Left lobe of liver (tissue), 2 donors: ENCODE measurements at places on chromosomes 3 and 15.

DNA sequence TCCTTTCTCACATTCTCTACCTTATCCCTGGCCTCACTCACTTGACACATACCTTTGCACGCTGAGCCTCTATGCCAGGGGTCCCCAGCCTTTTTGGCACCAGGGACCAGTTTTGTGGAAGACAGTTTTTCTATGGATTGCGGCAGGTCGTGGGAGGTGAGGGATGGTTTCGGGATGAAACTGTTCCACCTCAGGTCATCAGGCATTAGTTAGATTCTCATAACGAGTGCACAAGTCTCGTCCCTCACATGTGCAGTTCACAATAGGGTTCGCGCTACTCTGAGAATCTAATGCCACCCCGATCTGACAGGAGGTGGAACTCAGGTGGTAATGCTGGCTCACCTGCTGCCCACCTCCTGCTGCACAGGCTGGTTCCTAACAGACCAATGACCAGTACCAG is 112.5 kb upstream of the EIF1B start:
- no peak for DNase-seq

- no peak for DNase-seq
These were observed 162.9 kb downstream of the TIGIT start for GRCh38 chr3:114456742-114457141.

- DNase-seq, result no peak
These were observed 172.8 kb downstream of the KCNMB2 start for GRCh38 chr3:178709051-178709450.

- no peak for DNase-seq
These were observed 95.1 kb upstream of the ZBED2 start for GRCh38 chr3:111690242-111690641.

DNA sequence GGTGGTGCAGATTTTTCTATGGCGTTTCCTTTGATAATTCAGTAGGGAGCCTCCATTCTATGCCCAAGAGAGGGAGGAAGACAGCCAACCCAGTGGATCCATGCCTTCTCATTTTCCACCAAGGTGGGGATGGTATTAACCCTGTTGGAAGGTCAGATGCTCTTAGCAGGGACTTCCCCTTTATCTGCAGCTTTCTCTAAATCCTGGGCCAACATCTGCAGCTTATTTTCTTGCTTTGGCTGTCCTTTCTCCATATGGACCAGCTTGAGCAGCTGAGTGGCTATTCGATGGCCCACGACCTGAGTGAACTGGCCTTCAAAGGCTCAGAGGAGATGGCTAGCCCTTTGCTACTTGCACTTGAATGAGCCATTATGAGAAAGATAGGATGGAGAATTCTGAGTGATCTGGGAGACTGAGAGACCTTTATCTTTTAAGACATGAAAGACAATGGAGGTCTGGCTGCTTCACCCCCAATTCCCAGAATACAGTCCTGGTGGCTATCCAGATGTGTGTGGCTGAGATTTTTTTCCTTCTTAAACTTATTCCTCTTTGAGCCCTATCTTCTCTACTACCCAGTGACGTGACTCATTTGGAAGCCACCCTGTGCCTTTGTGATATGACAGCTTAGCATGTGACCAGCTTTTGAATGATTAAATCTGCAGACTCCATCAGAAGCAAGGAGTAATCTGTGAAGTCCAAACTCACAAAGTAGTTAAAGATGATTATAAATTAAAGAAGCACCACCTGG is 39.6 kb upstream of the TRAK1 start:
- DNase-seq, result peak; percentile 7

- DNase-seq, result no peak
These were observed 3.6 kb downstream of the FYTTD1 start for GRCh38 chr3:197753263-197753662.

GRCh38 chr3:157369727-157370421 is 66.8 kb upstream of the PTX3 start:
- no peak for DNase-seq

DNA sequence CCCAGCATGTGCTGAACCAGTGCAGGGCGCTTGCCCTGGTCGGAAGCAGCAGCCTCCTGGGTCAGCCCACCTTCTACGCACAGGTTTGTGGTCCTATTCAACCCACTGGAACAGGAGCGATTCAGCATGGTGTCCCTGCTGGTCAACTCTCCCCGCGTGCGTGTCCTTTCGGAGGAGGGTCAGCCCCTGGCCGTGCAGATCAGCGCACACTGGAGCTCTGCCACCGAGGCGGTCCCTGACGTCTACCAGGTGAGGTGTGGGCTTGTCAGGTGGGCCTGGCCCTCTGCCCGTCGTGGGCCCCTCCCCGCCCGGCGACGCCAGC is 8.2 kb downstream of the MAN2A2 start:
- no peak for DNase-seq

- no peak for DNase-seq
These were observed 355.5 kb downstream of the TIGIT start for GRCh38 chr3:114649331-114649730.

DNA sequence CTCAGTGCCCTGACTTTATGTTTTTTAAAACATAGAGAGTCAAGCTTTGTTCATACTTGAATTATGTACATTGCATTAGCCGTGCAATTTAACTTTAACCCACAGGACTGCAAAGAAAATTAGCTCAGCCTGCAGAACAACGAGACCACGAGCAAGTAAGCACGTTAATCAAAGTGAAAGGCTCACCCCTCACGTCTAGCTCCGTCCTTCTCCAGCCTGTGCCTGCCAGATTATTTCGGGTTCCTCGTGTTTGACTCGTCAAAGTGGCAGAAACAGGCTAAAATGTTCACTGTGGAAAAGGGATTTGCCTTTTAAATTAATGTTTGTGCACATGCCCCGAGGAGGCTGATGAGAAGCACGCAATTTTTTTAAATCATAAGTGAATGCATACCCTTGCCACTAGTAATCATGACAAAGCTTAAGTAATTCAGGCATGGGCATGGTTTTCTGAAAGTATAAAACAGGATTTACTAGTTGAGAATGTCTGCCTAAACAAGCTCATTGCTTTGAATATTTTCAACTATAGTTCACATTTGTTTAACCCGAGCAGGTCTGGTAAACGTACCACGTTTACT is 15.3 kb downstream of the ZBTB38 start:
- DNase-seq, result no peak

- no peak for DNase-seq
These were observed 9.2 kb downstream of the PTX3 start for GRCh38 chr3:157445857-157446256.

DNA sequence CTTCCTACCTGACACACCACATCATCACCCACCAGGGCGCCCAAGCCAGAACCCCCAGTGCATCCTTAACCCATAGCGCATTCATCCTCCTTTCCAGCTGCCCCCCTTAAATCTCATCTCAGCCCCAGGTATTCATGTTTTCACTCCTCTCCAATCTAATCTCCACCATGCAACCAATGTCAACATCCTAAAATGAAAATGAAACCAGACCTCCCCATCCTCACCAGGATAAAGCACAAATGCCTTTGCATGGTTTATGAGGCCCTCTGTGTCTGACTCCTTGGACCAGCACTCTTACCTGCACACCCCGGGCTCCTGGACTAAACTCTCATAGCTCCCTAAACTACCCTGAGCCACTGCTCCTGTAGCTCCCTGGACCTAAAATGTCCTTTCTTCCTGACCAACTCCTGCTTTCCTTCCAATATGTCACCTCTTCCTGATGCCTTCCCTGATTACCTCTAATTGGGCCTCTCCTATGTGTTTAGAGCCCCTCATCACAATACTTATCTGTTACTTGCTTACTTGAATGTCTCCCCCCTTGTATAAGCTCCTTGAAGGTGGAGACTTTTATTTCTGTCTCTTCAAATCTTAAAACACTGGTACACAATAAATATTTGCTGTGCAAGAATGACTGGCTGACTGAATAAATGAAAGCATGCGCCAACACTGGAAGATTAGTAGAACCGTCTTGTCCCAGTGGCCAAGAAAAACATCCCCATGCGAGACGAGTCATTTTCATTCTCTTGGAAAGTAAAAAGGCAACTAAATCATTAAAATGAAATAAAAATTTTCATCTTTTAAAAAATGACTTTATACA is 142.5 kb downstream of the XXYLT1 start:
- no peak for DNase-seq

- no peak for DNase-seq
These were observed 9.4 kb downstream of the TERC start for GRCh38 chr3:169755488-169755887.

GRCh38 chr3:28863186-28863585 is 417.7 kb upstream of the RBMS3 start:
- DNase-seq, result no peak

GRCh38 chr3:162641907-162642306 is 1145.3 kb downstream of the OTOL1 start:
- DNase-seq, result no peak

DNA sequence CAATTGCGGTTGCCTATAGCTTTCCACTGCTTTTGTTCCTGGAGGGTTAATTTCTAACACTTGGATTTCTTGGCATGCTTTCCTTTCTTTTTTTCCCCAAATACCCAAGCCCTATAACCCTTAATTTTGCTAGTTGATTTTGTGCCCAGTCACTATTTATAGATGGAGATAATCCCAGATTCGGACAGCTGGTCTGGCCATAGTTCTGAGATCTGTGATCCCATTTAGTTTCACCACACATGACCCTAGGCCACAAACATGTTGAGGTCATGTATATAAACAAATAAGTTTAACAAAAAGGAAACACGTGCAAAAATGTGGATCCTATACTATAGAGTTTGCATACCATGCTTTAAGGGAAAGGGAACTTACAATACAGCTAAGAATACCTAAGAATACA is 111.4 kb downstream of the ZMAT3 start:
- DNase-seq, result no peak

DNA sequence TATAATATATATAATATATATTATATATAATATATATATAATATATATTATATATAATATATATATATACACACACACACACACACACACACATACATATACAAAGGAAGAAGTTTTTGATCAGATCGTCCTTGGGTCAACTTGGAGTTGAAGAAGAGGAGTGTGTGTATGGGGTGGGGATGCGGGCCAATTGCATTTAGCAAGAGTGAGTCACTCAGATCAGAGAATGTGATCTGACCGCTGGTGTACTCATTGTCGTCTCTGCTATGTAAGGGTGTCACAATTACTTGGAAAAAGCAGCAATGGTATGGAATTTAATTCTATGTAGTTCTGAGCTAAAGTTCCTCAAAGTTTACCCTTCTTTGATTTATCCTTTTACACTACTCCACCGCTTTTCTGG is 4.6 kb upstream of the VGLL3 start:
- DNase-seq, result no peak

DNA sequence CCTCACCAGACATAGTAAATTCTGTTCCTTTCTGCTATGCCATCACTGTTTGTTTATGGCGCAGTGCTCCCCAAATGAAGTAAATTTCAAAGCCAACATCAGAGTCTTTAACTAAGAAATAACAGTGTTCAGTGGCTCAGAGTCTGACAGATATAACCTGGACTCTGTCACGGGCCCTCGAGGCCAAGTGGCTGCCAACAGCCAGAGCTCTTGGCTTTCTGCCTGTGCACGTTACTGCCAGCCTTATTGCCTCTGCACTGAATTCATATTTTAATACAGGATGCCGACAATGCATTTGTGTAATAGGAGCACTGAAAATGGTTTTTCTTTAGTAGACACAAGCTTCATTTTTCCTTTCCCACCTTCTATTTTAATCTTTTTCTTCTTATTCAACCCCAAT is 219.9 kb downstream of the NLGN1 start:
- DNase-seq, result no peak

GRCh38 chr3:169966951-169967915 is 626 bp downstream of the SEC62 start:
- DNase-seq, result peak; percentile 69

DNA sequence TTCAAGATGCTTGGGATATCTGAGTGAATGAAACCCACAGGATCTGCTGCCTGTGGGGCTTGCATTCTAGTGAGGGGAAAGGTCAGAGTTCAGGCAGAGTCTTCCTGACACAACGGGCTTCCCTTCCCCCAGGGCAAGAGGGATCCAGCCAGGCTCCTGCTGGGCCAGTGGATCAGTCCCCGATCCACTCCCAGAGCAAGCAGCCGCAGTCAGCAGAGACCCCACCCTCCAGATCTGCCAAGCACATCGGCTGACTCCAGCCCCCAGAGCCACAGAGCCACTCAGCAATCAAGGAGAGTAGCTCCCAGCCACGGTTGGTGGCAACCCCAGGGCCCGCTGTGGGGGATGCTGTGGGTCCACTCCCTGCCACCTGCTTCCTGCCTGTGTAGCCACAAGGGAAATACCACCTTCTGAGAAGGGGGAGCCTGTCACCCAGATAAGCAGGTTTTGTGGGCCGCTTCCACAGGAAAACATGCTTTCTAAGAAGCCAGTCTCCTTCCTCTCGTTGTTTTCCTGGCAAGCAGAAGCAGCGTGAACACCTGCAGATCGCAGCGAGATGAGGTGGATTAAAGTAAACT is 44.9 kb downstream of the CPN2 start:
- DNase-seq, result no peak
